ENCODE measurements at places on chromosomes 12 and 14.
A peak's percentile ranks its signal among the peaks of the same experiment; 100 is the strongest.

DNA sequence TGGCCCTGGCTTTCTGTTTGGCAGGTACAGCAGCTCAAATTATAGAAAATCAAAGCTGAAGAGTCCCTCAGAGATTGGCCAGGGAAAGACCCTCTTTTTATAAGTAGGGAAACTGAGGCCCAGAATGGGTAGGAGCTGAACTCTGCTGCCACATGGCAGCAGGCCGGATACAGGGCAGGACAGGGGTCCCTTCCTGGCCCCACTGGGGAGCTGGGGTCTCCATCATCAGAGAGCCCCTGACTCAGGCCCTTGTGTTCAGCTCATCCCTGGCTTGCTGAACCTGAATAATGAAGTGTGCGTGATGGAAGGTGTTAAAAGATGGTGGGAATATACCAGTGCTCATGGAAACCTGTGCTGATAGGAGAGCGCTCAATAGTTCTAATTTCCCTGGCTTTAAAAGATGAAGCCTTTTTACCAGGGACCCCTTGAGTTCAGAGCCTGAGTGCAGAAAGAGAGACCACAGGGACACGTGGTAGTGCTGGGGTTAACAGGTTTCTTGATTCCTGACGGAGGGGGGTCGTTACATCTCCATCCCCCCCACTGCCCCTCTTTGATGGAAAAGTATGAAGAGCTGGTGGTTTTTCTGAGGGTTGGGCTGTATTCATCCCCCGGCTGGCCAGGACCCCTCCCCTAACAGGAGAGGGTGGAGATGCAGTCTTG, 4.4 kb downstream of the DLK1 start:
- DNase-seq, result no peak
- H3K36me3 ChIP-seq, result no peaks in the 10 kb centered on the region
- H3K4me1 ChIP-seq, result no peaks in the 10 kb centered on the region

DNA sequence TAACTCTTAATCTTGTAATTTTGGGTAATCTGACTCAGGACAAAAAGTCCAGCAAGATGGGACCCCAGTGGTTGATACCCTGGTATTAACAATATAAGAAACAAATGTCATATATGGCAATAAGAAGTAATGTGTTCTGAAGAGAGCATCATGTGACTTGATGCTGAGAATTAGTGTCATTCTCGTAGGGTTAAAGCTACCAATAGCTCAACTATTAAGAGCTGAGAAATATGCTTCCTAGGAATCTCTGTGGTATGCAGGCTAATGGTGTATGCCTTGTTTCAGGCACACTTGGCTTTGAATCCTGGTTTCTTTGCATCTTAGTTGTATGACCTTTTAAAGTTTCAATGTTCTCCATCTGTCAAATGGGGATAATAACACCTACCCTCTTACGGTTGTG, 9.1 kb downstream of the MYRFL start:
- H3K36me3 ChIP-seq, result no peaks in the 10 kb centered on the region
- no peak for DNase-seq
- H3K4me1 ChIP-seq, result no peaks in the 10 kb centered on the region
- no peak overlapping the region for H3K4me3 ChIP-seq

DNA sequence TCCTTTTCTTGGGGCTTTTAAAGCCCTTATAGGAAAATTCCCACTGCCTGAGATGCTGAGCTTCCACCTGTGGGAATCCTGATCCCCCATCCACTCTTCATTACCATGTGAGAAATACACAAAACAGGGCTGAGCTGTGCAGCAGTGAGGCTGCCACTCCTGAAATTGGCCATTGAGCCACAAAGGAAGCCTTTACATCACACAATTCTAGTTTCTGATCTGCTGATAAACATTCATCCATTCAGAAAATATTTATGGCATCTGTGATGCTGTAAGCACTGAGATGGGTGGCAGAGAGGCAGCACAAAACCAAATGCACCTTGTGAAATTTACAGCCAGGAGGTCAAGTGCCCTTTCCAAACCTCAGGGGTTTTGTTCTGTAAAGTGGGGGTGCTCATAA, 26.2 kb upstream of the CMKLR1 start:
- no peak overlapping the region for H3K4me3 ChIP-seq
- H3K4me1 ChIP-seq, result no peaks in the 10 kb centered on the region
- no peaks in the 10 kb centered on the region for H3K27me3 ChIP-seq

GRCh38 chr12:132653567-132654290, 33.4 kb downstream of the POLE start:
- no peak overlapping the region for H3K4me3 ChIP-seq
- no peak overlapping the region for H3K27ac ChIP-seq
- H3K27me3 ChIP-seq, result no peaks in the 10 kb centered on the region
- DNase-seq, result no peak
- H3K36me3 ChIP-seq, result peaks cover 6% of the 10 kb centered on the region

DNA sequence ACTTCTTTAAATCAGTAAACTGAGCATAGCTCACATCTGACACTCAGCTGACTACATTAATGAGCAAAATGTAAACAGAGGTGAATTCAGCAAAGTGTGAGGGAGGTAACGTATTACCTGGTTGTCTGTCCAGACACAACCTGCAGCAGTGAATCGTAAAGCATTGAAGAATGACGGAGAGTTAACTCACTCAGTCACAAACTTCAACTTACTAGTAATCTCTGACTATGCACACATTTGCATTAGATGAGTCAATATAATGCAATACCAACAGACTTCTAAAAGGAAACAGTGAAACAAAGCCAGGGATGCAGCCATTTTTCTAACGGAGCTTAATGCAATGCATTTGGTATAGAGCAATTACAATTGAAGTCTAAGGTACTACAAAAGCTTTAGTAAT, 40.0 kb downstream of the STX2 start:
- no peak overlapping the region for H3K4me3 ChIP-seq
- no peaks in the 10 kb centered on the region for H3K36me3 ChIP-seq
- H3K4me1 ChIP-seq, result no peaks in the 10 kb centered on the region
- H3K27me3 ChIP-seq, result no peaks in the 10 kb centered on the region
- DNase-seq, result no peak

DNA sequence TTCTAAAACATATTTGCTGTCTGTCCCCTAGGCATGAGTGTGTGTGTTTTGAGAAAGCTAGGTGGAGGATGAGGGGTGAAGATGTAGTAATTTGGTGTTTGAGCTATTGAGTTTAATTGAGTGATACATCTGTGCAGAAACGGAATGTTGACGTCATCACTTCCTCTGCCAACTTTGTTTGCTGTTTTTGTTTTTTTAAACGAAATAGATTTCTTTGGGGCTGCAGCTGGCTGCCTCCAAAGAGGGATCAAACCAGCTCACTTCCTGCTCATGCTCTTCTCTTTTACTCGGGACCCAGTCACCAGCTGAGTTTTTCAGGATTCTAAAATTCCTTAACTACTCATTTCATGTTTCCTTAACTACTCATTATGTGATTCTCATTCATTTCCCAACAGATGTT, 19.5 kb upstream of the CRACR2A start:
- H3K27ac ChIP-seq, result no peak overlapping the region
- no peaks in the 10 kb centered on the region for H3K4me1 ChIP-seq
- no peaks in the 10 kb centered on the region for H3K36me3 ChIP-seq
- DNase-seq, result no peak

- H3K27me3 ChIP-seq, result no peaks in the 10 kb centered on the region
- no peaks in the 10 kb centered on the region for H3K36me3 ChIP-seq
- H3K27ac ChIP-seq, result peak overlapping the region; percentile 46
- no peaks in the 10 kb centered on the region for H3K4me1 ChIP-seq
- no peak for DNase-seq
Observed at GRCh38 chr14:24959791-24960331, 90.1 kb downstream of the STXBP6 start.

DNA sequence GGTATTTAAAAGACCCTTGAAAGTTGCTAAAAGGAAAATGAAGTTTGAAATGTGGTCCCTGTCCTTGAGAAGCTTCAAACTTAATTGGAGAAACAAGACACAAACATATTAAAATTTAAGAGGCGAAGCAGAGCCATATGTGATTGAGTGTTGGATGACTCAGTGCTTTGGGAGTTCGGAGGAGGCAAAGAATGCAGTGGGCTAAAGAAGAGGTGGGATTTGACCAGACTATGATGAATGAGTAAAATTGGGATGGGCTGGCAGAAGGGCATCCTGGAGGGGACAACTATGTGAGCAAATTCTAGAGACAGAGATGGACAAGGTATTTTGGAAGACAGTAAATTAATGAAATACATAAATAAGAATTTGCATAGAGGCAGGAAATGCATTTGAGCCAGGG, 358.6 kb downstream of the EGLN3 start:
- no peak overlapping the region for H3K4me3 ChIP-seq
- H3K27ac ChIP-seq, result no peak overlapping the region
- DNase-seq, result no peak
- H3K4me1 ChIP-seq, result no peaks in the 10 kb centered on the region
- no peaks in the 10 kb centered on the region for H3K36me3 ChIP-seq

GRCh38 chr14:50926851-50927386, 17.4 kb downstream of the PYGL start:
- H3K4me1 ChIP-seq, result no peaks in the 10 kb centered on the region
- no peak overlapping the region for H3K27ac ChIP-seq
- no peaks in the 10 kb centered on the region for H3K36me3 ChIP-seq
- H3K27me3 ChIP-seq, result no peaks in the 10 kb centered on the region
- DNase-seq, result no peak
